ENCODE measurements at places on chromosomes 3 and 15.

- no peak for DNase-seq
These were observed 49.7 kb downstream of the SEMA6D start for GRCh38 chr15:47767035-47767434.

DNA sequence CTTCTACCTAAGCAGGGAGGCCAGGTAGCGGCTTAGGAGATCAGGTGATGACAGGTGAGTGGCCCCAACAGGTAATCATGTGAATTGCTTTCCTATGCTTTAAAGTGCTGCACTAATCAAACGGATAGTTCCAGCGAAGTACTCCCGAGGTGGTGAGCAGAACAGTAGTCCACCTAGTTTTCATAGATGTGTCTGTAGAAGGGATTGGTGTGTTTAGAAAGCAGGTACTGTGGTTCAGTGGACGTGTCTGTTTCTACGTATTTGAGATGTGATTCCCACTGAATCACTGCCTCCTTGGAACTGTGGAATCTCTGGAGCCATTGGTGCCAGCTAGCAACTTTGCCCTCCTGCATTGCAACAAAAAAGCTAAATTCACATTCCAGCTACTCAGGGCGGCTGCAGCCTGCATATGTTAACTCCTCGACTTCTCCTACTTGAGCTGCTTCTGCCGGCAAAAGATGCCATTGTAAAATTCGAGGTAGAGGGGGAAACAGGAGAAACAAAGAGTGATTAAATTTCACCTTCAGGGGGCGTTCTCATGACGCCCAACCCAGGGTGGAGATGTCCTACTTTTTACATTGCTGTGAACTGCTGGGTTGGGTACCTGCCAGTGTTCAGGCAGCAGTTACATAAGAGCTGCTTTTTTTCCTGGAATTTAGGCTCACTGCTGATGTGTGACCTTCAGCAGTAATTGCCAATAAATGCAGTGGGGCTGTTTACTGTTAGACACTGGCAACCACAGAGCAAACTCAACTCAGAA lies 227.3 kb downstream of the ITPR1 start:
- DNase-seq: no peak

DNA sequence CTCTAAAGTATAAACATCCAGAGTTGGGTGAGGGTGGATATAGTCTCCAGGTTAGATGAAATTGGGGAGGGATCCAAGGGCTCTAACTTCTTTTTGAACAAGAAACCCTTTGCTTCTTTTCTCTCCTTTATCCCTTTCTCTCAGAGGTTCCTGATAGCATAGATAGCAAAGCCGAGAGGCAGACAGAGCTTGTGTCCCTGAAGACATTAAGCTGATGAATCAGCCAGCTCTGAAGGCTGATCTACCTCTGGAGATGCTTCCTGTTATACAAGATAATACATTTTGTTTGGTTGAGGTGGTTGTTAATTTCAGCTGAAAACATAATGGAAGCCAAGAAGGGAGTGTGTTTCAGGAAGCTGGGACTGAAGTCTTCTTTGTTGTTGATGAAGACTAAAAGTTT lies 193.2 kb downstream of the PDCD6IP start:
- no peak for DNase-seq

GRCh38 chr3:189457631-189458412 lies 173.4 kb upstream of the TP63 start:
- no peak for DNase-seq

DNA sequence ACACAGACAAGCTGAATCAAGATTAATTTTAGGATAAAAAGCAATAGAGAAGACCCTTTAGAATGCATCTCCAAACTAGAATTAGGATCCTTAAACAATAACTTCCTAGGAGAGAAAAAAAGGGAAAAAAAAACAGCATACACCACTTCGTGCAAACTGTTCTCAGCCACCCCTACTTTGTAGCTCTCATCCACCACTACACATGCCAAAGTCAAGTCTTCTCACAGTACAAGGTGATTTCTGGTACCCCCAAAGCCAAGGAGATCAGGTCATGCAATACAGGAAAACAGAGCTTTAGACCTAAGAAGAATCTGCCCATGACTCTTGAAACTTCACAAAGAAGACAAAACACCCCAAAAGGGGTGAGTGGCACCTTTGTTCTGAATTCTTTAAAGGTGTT lies 166.9 kb downstream of the SUCNR1 start:
- DNase-seq: no peak

DNA sequence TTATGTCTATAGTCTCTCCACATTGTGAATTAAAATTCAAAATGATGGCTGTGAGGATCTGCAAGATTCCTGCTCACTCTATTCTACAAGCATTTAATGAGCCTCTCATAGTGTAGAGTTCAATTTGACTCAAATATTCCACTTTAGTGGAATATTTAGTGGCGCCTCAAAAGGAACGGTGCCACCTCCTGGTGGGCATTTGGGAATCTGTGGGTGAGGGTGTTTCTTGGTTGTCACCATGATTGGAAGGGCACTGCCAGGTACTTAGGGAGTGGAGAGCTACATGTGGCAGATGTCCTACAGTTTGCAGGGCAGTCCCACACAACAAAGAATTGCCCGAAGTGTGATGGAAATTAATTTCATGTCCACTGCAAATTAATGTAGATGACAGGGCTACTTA lies 21.5 kb upstream of the KCNMB3 start:
- DNase-seq: no peak

- no peak for DNase-seq
These were observed 100.2 kb downstream of the C3orf70 start for GRCh38 chr3:185052631-185053030.

DNA sequence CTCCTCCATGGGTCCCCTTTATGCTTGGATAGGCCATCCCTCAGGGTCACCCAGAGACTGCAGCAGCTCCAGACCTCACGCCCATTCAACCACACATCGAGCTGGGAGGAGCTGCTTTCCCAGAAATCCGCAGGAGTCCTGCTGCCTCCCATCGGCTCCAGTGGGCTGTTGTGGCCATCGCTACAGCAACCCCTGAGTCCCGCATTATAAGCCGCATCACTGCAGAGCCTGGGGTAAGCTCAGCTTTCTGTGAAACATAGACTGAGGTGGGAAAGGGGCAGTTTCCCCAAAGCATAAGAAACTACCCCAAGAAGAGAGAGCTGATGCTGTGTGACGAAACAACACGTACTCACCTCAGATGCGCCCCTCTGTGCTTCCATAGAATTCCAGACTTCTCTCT lies 35.7 kb downstream of the MRPL46 start:
- no peak for DNase-seq

DNA sequence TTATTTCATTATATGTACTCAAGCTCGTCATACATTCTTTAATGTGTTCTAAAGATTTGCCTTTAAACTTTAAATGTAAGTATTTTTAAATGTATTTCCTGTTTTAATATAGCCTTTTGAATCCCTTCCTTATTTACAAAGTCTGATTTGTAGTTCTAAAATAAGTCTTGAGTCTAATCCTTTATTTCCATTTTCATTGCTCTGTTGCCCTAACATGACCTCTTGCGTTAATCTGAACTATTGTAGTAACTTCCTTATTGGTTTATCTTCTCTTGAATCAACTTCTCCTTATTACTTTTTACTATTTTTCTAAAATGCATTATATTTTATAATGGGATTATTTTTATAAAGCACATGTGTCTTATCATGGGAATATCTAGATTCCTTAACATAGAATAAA lies 24.0 kb downstream of the KNL1 start:
- DNase-seq: no peak

- no peak for DNase-seq
These were observed 35.7 kb downstream of the NBEAL2 start for GRCh38 chr3:47015151-47015550.

DNA sequence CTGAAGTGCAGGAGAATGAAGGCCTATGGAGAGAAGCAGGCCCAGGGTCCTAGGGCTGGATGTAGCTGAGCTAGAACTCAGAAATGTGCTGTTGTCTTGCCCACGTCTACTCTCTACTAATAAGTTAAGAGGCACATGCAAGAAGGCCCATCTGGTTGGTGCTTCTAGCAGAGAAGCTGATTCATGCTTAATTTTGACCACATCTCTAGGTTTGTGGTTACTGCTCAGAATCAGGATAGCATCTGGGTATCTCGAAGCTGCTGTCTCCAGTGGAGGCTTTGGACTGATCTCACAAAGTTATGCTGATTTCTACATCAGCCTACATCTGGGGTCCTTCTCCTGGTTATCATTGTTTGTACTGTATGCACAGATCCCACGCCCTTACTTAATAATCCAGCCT lies 87.3 kb downstream of the CACNA1D start:
- no peak for DNase-seq

GRCh38 chr15:48702569-48703236 lies 57.2 kb upstream of the FBN1 start:
- no peak for DNase-seq

GRCh38 chr3:194691481-194692283 lies 6.0 kb downstream of the FAM43A start:
- no peak for DNase-seq

DNA sequence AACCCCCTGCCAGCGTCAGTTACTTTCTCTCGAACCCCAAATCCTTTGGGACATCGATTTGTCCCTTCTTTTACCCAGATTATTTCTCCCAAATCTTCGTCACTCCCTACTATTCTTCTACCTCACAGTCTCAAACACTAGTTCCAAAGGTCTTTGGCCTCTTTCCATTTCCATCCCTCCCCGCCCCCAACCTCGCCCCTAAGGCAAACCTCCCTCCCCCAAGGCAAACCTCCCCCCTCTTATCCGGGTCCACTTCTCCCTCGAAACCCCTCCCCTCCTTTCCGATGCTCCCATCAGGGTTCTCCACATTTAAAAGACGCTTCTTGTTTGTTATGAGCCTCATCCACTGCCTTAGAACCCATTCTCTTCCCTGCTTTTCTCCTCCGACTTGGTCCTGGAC lies 583 bp downstream of the EAF1 start:
- no peak for DNase-seq

DNA sequence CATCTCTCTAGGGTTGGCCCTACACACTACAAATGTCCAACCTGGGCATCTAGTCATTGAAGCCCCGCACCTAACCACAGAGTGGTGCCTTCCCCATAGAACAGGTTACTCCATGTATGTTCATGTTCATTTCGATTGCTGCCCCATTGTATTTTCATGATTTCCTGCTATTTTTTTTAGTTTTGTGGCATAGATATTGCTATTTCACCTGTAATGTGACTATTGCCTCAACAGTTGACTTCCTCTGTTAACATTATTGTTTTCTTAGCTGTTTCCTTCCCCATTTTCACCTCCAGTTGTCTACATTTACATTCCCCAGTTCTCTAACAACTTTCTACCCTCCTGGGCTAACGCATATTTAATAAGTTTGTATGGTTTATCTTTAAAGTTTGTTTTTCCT lies 137.7 kb upstream of the RBMS3 start:
- DNase-seq: no peak

DNA sequence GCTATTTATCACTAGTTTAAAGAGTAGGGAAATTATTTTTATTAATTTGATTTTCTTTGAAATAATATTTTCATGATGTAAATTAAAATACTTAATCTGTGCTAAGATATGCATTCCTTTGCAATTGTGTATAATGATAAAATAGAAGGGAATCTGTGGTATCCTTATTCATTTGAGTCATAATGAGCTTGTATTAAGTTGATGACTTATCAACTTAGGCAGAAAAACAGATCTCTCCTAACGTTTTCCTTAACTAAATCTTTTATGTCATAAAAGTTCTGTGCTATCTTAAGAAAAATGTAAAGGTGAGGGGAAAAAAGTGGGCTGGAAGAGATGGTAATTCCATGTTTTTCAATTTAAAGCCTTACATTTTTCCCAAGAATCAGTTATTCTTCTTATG lies 1.9 kb downstream of the FGF7 start:
- DNase-seq: no peak

DNA sequence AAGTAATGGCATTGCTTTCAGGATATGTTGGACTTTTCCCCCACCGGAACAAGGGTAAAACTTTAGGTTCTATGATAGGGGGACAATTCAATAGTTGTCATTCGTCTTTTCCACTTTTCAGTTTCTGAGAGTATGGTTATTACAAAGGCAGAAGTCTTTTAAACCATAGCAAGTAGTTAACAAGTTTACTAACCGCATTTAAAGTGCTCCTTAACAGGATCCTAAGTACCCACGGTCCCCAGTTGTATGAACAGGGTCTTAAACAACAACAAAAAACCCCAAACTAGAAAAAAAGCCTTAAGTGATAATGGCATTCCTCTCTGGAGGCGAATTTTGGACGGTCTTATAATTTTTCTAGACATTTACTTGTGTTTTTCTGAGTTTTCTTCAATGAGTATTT lies 831 bp downstream of the IFT57 start:
- DNase-seq: no peak

GRCh38 chr15:91102546-91103330 lies 2.7 kb downstream of the SV2B start:
- no peak for DNase-seq

DNA sequence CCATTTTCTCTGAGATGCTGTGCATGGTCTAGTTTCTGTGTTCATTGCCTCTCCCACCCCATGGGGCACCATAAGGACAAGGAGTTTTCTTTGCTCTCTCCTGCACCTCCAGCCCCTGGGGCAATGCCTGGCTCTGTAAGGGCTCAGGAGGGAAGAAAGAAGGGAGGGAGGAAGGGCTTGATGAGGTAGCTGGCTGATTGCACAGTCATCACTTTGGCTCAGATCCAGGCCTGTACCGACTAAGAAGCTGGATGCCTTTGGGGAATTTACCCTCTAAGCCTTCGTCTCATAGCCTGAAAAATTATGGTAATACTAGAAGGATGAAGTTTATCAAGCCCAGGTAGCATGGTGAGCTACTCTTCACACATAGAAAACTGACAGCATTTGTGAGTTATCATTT lies 382.9 kb downstream of the GABRG3 start:
- DNase-seq: no peak

- DNase-seq: no peak
These were observed 181.0 kb downstream of the ATG7 start for GRCh38 chr3:11452885-11453847.

- no peak for DNase-seq
These were observed 3.8 kb upstream of the LMAN1L start for GRCh38 chr15:74808840-74809229.

GRCh38 chr3:134075568-134075825 lies 45.8 kb upstream of the SLCO2A1 start:
- DNase-seq: no peak

- no peak for DNase-seq
These were observed 1160.5 kb downstream of the IGSF11 start for GRCh38 chr3:117874028-117874690.
